ENCODE measurements at places on chromosomes 6 and 20.

GRCh38 chr6:129481706-129482105, 228.3 kb downstream of the ARHGAP18 start:
- DNase-seq, result no peak

GRCh38 chr6:84871925-84872324, 107.5 kb upstream of the TBX18 start:
- no peak for DNase-seq

- no peak for DNase-seq
These were observed 599.1 kb downstream of the MEI4 start for GRCh38 chr6:78251931-78252330.

GRCh38 chr6:80382811-80383210, 276.3 kb downstream of the BCKDHB start:
- DNase-seq, result peak; percentile 62

DNA sequence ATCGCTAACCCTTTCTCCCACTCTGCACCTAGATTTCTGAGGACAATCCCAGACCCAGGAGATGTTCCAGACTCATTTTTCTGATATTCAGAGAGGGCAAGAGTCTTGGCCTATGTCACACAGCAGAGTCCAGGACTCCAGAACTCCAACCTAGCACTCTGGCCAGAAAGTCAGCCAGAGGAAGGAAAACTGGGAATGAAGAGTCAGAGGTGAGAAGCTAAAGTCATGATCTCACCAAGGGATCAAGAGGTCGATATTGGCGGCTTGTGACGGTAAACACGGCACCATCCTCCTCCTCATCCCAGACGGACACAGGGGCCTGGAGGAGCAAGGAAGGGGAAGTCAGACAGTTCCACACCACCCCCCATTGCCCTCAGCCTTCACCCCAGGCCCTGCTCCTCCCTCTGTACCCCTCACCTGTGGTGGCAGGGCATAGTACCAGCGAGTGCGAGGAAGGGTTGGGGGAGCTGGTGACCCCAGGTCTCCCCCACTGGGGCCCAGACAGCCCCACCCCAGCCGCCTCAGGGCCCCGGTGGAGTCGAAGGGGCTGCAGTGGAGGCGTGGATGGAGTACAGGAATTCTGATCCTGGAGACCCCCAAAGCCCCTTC, 1.8 kb downstream of the RGL2 start:
- DNase-seq, result no peak

DNA sequence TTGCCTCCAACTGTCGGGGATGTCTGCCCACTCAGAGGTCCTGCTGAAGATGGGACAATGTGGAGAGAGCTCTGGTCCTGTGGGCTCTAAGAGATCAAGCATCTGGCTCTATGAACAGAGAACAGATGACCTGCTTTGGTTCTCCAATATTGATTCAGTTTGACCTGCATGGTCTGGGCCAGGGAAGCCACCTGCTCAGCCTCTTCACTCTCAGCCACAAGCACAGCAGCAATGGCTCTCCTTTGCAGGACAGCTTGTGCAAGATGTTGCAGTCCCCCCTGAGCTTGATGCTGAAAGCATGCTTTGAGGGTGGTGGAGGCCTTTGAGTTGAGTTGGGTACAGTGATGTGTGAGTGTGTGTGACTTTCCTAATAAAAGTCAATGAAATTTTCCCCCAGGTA, 18.6 kb upstream of the MCM3 start:
- no peak for DNase-seq

Measured in right forelimb (tissue), 1 donor.